Esophagus mucosa (tissue), 1 donor: ENCODE measurements at places on chromosomes 6 and 20. TPM values are rescaled to one million over a fixed set of nuclear protein-coding genes. Genes with fewer than 3 reads are reported as not detected.

CST9 gene
- not detected for total RNA-seq

TMC2 gene
- not detected for total RNA-seq

DNA sequence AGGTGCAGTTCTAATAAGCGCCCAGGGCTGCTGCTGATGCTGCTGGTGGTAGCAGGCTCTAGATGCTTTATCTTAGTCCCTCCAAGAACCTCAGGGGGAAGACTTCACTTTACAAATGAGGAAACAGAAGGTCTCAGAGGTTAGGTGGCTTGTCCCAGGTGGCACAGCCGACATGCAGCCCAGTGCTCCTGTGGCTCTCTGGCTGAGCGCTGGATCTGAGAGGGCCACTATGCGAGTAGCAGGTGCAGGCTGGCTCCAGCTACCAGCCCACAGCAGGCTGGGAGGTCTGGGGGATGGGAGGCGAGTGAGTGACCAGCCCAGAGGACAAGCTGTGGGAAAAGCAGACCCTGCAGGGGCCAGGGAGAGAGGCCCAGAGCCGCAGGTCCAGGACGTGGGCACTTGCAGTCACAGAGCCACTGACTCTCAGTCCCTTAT, 90.9 kb downstream of the PRND start:
- no peak for ATAC-seq

GRCh38 chr6:22366214-22366613, 69.4 kb upstream of the PRL start:
- no peak for ATAC-seq

DNA sequence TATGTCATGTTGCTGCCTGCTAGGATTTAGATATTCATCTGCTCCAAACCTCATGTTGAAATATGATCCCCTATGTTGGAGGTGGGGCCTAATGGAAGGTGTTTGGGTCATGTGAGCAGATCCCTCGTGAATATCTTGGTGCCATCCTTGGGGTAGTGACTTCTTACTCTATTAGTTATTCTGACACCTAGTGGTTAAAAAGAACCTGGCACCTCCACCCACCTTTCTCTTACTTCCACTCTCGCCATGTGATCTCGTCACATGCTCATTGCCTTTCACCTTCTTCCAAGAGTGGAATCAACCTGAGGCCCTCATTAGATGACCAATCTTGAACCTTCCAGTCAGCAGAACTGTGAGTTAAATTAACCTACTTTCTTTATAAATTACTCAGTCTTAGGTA, 549.4 kb upstream of the SYNCRIP start:
- ATAC-seq, result no peak

DNA sequence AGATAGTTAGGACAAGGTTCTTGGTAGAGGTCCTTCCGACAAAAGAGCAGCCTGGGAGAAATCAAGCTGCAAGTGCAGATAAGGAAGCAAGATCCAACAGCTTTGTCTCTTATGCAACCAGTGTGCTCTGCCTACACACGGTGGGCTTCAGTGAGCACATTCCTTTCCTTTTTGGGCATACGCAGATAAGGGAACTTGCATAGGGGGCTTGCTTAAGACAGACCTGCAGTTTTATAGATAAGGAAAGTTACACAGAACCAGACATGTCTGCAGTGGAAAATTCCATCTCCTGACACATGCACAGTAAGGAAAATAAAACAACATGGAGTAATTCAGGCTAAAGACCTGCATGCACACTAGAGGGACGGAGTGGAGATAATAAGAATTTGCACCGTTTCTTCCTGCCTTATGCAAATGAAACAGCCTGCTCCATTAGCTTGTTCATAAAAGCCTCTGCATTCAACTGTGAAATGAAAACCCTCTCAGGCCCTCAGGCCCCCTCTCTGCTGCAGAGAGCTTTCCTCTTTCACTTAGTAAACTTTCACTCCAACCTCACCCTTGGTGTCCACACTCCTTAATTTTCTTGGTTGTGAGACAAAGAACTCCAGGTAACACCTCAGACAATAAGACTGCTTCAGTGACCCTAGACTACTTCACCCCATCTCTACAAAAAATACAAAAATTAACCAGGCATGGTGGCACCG, 97.5 kb upstream of the MYLIP start:
- ATAC-seq, result no peak
